ENCODE measurements at places on chromosomes 12 and 14. TPM values are rescaled to one million over a fixed set of nuclear protein-coding genes. Genes with fewer than 3 reads are reported as not detected.

Gene SERPINA4
- not detected for total RNA-seq

DNA sequence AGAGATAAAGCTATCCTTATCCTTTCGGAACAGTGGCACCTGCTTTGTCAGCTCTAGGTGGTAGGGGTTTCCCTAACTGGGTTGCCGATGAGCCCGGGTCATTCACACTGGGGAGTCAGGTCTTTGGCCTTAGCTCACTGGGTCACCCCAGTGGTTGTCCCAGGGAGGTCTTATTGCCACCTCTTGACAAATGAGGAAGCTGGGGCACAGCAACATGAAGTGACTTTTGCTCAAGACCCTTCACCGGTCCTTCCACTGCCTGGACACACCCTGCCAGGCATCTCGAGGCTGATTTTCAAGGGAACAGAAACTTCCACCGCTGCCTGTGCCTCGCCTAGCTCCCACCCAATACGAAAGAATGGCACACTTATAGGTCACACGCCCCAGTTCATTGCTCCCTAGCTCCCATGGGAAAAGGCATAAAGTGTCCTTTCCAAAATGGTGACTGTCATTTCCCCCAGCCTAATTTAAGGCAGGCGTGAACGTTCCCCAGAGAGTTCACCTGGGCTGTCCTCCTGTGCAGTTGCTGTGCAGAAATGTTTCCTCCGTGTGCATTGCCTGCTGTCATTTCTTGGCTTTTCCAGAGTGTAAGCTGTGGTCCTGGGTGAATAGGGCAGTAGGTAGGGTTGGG is 156.1 kb upstream of the CCND2 start:
- peak; percentile 49 for DNase-seq

Gene RASAL1
- total RNA-seq: not detected

DNA sequence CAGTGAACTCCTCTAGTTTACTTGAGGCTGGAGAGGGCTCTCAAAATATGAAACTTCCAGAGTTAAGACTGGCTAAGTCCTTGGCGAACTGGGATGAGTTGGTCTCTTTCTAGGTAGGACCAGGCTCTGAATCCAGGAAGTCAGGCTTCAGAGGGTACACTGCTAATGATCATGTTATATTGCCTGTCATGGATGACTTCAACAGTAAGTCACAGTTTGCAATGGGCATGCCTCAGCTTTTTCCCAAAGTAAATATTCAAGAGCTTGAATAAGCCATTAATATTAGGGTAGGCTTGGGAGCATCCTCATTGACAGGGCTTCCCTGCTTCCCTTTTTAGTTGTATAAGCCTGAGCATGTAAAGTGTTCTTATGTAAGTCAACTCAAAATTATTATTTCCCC is 61.7 kb upstream of the PTHLH start:
- no peak for DNase-seq

DNA sequence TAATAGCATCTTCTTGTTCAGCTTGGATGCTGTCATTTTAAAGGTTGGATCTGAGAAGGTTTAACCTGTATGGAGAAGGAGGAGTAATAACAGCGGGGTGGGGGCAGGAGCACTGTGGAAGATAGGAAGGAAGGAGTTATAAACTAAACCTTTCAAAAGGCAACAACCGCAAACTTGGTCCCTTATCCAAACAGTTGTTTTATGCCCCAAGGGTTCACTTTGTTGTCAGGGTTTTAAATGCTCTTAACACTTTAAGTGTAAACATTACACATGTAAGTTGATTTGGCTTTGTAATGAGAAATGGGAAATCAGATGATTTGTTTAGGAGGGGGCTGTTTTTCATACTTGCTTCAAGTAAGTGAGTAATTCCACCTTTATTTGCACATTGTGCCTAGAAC is 3.0 kb downstream of the NPAS3 start:
- DNase-seq: no peak

DNA sequence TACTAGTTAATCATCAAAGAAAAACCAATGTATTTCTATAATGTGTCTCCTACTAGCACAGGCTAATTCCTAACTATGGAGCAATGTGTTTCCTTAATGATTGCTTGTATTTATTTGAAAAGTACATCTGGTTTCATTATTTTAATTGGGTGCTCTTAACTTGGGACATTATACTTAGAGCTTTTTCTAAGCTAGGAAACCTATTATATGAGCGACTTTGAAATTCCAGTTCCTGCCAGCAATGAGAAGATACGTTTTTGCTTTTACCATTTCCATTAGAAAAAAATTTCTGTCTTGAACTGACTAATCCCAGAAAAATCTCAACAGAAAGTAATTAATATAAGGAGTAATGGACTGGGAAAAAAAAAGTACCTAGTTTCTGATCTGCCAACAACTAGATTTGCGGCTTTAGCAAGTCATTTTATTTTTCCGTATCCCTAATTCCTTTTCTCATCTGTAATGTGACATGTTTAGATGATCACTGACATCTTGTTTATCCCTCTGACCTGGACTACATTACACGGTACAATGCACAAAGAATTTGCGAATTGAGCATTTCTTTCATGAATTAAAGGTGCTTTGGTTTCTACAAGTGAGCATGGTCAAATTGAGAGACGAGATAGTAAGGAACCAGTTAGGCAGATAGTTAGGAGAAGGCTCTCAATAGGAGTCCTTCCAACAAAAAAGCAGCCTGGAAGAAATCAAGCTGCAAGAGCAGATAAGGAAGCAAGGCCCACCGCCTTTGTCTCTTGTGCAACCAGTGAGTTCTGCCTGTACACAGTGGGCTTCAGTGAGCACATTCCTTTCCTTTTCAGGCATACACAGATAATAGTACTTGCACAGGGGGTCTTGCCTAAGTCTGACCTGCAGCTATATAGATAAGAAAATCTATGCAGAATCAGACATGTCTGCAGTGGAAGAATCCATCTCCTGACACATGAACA is 1765.0 kb upstream of the FLRT2 start:
- no peak for DNase-seq

Gene NOVA1
- 5.1 TPM for total RNA-seq

DNA sequence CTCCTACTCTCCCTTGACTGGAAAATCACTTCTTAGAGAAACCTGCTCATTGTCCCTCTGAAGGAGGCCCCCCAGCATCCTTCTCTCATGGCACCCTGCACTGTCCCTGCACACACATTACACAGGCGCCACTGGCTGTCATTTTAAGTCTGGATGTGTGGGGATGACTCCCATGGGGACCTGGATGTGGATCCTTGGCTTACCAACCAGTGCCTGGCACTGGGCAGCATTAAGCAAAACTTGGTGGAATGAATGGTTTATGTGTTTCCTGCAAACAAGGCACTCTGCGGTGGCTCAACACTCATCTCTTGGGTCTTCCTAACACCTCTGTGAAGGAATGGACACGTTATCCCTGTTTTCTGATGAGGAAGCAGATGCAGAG is 162.4 kb downstream of the RBM19 start:
- no peak for DNase-seq

- no peak for DNase-seq
Measured at GRCh38 chr14:92323916-92324818, 1.2 kb downstream of the SLC24A4 start.

DNA sequence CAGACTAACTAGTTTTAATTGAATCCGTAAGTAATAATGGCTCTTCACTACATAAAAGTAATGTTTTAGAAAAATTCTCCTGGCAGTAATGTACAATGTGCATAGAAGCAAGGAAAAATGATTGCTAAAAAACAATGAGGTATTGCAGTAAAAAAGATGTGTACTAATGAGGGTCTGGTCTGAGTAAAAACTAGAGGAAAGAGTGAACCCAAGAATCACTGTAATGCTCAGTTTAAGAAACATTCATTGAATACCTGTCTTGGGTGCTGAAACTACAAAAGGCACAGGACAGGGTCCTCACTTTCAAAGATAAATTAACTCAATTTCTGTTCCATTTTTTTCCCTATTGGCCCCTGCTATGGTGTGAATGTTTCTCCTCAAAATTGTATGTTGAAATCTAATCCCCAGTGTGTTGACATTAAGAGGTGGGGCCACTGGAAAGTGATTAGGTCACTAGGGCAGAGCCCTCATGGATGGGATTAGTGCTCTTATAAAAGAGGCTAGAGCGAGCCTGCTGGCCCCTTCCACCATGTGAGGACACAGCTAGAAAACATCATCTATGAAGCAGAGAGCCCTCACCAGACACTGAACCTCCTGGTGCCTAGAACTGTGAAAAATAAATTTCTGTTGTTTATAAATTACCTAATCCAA is 51.6 kb downstream of the RPS6KA5 start:
- DNase-seq: peak; percentile 65

All from right atrium auricular region (tissue), 2 donors.